ENCODE measurements at places on chromosomes 16 and 17. TPM values are rescaled to one million over a fixed set of nuclear protein-coding genes. Genes with fewer than 3 reads are reported as not detected.

DNA sequence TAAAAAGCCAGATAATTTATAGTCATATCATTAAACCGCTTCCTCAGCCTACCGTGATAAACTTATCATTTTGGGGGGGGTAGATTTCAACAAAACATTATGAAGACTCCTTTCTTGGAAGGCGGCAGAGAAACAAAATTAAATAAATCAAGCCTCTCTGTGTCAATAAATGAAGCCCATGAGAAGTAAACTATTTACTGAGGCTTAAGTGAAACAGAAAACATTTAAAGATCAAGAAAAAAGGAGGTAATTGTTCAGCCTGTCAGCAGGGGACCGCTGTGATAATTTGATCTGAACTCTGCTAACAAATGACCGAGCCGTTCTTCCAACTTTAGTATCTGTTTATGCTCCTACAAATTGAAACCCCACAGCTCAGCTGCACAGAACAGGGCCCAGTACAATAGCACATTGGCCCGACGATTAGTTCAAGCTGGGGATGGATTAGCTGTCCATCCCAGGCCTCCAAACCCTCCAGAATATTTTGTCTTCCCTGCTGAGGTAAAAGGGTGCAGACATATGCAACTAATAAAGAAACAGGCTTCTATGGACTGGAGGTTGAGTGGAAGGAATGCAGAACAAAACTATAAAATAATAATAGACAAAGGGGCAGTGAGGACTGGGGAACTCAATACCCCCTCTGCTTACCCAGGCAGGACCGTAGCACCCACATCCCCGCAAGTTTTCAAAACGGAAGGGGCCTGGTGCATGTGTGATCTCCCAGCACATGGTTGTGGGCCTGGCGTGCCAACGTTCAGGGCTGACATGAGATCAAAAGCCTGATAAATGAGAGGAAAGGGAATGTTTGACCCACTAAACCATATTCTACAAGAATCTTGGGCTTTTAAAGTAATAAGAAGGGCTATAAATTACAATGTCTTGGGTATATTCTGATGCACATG, 298.1 kb upstream of the IRX5 start:
- peaks cover 4% of the 10 kb centered on the region for H3K4me1 ChIP-seq
- H3K36me3 ChIP-seq: no peaks in the 10 kb centered on the region
- H3K27me3 ChIP-seq: no peaks in the 10 kb centered on the region
- H3K27ac ChIP-seq: no peak overlapping the region

DNA sequence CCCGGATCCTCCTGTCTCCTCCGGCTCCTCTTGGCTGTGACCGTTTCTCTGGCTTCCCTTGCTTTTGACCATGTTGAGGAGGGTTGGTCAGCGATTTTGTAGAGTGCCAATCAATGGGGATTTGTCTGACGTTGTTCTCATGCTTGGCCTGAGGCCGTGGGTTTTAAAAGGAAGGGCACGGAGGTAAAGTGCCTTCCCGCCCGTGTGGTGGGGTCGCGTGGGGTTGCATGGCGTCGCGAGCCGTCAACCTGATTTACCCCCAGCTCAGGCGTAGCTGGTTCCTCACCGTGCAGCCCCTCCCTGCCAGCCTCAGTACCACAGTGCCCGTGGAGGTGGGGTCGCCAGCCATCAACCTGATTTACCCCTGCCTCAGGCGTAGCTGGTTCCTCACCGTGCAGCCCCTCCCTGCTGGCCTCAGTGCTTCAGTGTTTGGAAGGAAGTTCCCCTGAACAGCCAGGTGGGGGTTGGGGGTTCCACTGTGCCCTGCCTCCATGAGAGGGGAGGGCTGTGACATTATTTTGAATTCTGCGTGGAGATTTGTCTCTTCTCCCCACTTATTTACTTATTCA, 5.0 kb downstream of the TPSAB1 start:
- no peaks in the 10 kb centered on the region for H3K4me1 ChIP-seq
- H3K27me3 ChIP-seq: no peaks in the 10 kb centered on the region
- no peaks in the 10 kb centered on the region for H3K36me3 ChIP-seq
- H3K27ac ChIP-seq: no peak overlapping the region
- H3K4me3 ChIP-seq: no peak overlapping the region

GRCh38 chr17:65181237-65182061, 44.3 kb downstream of the RGS9 start:
- no peaks in the 10 kb centered on the region for H3K27me3 ChIP-seq
- H3K4me3 ChIP-seq: no peak overlapping the region
- no peak for DNase-seq
- no peak overlapping the region for H3K27ac ChIP-seq

GRCh38 chr17:3944485-3945388, 19.5 kb downstream of the ATP2A3 start:
- H3K4me1 ChIP-seq: no peaks in the 10 kb centered on the region
- H3K27ac ChIP-seq: peak overlapping the region; percentile 4
- H3K27me3 ChIP-seq: no peaks in the 10 kb centered on the region
- peaks cover 65% of the 10 kb centered on the region for H3K36me3 ChIP-seq
- peak; percentile 84 for DNase-seq

DNA sequence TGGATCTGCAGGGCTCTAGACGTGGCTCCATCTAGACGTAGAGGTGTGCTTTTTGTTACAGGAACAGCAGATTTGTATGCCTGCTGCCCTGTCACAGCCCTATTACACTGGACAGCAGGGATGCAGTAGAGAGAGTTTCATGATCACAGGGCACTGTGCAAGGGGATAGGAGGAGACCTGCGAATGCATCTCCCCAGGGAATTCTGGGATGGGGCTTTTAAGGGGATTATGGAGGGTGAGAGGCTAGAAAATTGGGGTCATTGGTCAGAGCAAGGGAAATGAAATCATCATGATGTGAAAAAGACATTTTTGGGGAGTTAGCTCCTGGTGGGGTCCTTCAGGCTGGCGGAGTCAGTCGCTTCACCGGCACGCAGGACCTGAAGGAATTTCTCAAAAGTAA, 3.9 kb upstream of the NUPR1 start:
- no peak overlapping the region for H3K4me3 ChIP-seq
- no peaks in the 10 kb centered on the region for H3K4me1 ChIP-seq
- no peak overlapping the region for H3K27ac ChIP-seq

The SMTNL2 gene
- total RNA-seq: not detected

The CHST5 gene
- 0.76 TPM for total RNA-seq

GRCh38 chr17:70184770-70185169, 15.4 kb downstream of the KCNJ2 start:
- no peaks in the 10 kb centered on the region for H3K27me3 ChIP-seq
- no peak overlapping the region for H3K4me3 ChIP-seq
- H3K4me1 ChIP-seq: peaks cover 7% of the 10 kb centered on the region
- DNase-seq: no peak
- no peaks in the 10 kb centered on the region for H3K36me3 ChIP-seq

DNA sequence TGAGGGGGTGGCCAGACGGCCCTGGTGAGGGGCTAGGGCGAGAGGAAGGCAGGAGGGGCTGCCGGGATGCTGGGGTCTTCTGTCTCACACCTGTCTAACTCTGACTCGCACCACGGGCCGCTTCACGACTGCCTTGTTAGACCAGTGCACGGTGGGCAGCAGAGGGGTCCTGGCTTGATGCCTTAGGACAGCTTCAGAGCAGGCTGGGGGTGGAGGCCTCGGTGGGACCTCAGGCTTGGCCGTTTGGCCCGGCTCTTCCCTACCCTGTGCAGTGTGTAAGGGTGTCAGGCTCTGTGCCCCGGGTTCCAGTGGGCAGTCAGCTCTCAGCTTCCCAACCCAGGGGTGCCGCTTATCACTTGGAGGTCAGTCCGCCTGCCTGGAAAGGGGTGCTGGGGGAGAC, 100.7 kb downstream of the OR1D5 start:
- no peaks in the 10 kb centered on the region for H3K36me3 ChIP-seq
- H3K27ac ChIP-seq: no peak overlapping the region
- no peak overlapping the region for H3K4me3 ChIP-seq
- no peak for DNase-seq
- peaks cover 25% of the 10 kb centered on the region for H3K4me1 ChIP-seq
- no peaks in the 10 kb centered on the region for H3K27me3 ChIP-seq

GRCh38 chr16:638836-639235, 2.7 kb upstream of the METTL26 start:
- H3K4me1 ChIP-seq: peaks cover 44% of the 10 kb centered on the region
- H3K36me3 ChIP-seq: 0 out of 2 replicates have a peak, but pooled peaks cover 4% of the 10 kb centered on the region
- DNase-seq: no peak
- peak overlapping the region; percentile 62 for H3K27ac ChIP-seq
- no peak overlapping the region for H3K4me3 ChIP-seq

GRCh38 chr17:74713171-74713755, 540 bp upstream of the CD300LF start:
- H3K4me1 ChIP-seq: no peaks in the 10 kb centered on the region
- H3K27ac ChIP-seq: no peak overlapping the region
- no peak for DNase-seq
- H3K36me3 ChIP-seq: no peaks in the 10 kb centered on the region
- H3K27me3 ChIP-seq: no peaks in the 10 kb centered on the region

- DNase-seq: no peak
- no peaks in the 10 kb centered on the region for H3K27me3 ChIP-seq
- no peak overlapping the region for H3K4me3 ChIP-seq
- H3K36me3 ChIP-seq: no peaks in the 10 kb centered on the region
- H3K4me1 ChIP-seq: no peaks in the 10 kb centered on the region
- H3K27ac ChIP-seq: no peak overlapping the region
These were observed 89.5 kb downstream of the CLEC16A start for GRCh38 chr16:11033629-11034420.

DNA sequence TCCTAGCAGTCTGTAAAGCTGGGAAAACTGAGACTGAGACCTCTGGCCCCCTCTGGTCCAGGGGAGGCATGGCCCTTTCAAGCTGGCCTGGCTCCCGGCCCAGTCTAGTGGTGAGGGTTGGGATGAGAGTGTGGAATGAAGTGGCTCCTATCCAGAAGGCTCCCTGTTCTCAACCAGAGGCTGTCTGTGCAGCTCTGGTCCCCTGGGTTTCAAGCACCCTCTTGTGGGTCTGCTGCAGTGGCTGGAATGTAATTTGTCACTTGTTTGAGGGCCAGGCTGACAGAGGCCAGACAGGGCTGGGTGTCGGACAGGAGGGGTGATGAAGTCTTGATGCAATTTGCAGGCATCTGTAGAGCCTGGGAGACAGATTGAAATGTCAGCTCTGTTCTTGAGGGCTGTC, 22.1 kb upstream of the PHF12 start:
- DNase-seq: no peak
- no peak overlapping the region for H3K27ac ChIP-seq

DNA sequence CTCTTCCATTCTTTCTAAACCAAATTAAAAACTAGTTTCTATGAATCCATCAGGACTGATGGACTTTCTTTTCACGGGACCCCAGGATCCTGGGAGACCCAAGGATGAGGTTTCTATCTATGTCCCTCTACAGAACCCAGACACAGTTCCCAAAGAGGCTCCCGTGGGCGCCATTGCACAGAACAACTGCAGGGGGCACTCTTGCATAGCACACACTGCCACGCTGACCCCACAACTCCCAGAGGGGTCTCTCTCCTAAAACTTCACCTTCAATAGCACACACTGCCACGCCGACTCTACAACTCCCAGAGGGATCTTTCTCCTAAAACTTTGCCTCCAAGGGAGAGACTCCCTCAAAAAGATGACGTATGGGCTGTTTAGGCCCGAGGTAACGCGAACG, 9.0 kb downstream of the ABR start:
- H3K27me3 ChIP-seq: no peaks in the 10 kb centered on the region
- H3K36me3 ChIP-seq: peaks cover 14% of the 10 kb centered on the region
- H3K4me1 ChIP-seq: no peaks in the 10 kb centered on the region
- H3K27ac ChIP-seq: no peak overlapping the region

DNA sequence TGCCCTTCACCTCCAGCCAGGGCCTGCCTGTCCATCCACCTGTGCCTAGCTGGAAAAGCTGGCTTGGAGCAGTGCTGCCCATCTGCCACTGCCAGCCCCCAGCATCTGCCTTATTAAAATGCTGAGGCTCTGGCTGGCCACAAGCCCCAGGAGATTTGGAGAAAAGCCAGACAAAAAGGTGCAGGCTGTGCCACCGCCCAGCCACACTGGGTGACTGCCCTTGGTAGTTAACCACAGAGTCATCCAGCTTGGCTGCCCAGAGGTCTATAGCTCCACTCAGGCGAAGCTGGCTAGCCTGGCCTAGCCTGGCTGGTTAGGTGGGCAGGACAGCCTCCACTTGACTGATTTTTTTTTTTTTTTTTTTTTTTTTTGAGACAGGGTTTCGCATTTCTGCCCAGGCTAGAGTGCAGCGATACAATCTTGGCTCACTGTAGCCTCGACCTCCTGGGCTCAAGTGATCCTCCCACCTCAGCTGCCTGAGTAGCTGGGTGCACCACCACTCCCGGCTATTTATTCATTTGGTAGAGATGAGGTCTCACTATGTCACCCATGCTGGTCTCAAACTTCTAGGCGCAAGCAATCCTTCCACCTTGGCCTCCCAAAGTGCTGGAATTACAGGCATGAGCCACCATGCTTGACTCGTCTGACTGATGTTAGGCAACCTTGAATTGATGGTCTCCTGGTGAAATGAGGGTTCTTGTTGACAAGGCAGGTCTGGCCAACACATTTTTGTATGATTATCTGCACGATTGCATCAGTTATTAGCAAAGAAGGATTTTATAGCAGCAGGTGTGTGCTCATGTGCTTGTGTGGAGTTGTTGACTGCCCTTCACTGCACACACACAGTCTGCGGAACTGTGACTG, 103.8 kb downstream of the RAB11FIP4 start:
- H3K4me1 ChIP-seq: peaks cover 54% of the 10 kb centered on the region
- peak overlapping the region; percentile 33 for H3K4me3 ChIP-seq
- no peak for DNase-seq
- H3K36me3 ChIP-seq: no peaks in the 10 kb centered on the region
- H3K27ac ChIP-seq: 0 out of 2 replicates have a peak overlapping the region, but pooled peaks have one; percentile 33
- H3K27me3 ChIP-seq: no peaks in the 10 kb centered on the region

The RNU2-1 gene
- not detected for total RNA-seq

The SYCE1L gene
- total RNA-seq: not detected

The RBFOX1 gene
- total RNA-seq: 1.3 TPM

- H3K27ac ChIP-seq: no peak overlapping the region
- no peak for DNase-seq
- H3K4me1 ChIP-seq: peaks cover 11% of the 10 kb centered on the region
- H3K27me3 ChIP-seq: no peaks in the 10 kb centered on the region
- no peaks in the 10 kb centered on the region for H3K36me3 ChIP-seq
- no peak overlapping the region for H3K4me3 ChIP-seq
These were observed 127.8 kb upstream of the KCNJ16 start for GRCh38 chr17:69947027-69947759.

GRCh38 chr16:65105171-65105570, 16.7 kb downstream of the CDH11 start:
- H3K36me3 ChIP-seq: no peaks in the 10 kb centered on the region
- no peaks in the 10 kb centered on the region for H3K27me3 ChIP-seq
- no peak overlapping the region for H3K4me3 ChIP-seq
- H3K27ac ChIP-seq: no peak overlapping the region
- no peaks in the 10 kb centered on the region for H3K4me1 ChIP-seq

The PRSS33 gene
- not detected for total RNA-seq
